ENCODE measurements at places on chromosomes 12 and 14.

GRCh38 chr14:64942531-64943111 is at the start of gene GPX2:
Gene GPX2, minus strand, starts transcription at chr14:64942745. Its CDS starts 19 bp downstream, at chr14:64942726.
- no peak for DNase-seq

DNA sequence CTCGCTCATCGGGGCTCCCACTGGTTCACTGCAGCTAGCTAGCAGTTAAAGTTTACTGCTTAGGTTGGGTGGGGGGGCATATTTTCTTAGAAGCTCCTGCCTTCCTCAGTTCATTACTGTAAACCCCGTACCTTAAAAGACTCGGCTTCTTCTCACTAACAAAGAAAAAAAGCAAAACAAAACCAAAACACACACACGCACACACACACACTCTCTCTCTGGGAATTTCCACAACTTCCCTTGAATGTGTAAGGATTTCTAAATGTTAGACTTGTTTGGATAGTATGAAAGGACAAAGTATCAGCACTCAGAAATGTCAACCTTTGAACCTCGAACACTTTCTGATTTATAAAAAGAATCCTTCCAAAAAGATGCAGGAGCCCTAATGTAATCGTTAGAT is 927 bp downstream of the PTHLH start:
- DNase-seq, result no peak

DNA sequence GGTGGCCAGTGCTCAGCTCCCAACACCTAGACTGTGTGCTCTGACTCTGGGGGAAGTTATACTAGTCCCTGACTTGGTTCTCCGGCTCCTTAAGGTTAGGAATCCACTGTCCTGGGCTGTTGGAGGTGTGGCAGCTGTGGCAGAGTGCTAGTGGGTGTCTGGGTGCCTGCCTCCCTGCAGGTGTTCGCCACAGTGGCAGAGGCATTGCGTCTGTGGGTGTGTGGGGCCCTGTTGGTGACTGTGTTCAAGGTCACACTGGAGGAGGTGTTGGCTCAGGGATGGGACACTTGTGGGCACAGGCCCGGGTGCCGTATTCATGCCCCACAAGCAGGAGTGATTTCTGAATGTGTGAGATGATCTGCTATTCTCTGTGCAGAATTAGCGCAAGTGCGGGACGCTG is 467.4 kb downstream of the TMEM121 start:
- no peak for DNase-seq

DNA sequence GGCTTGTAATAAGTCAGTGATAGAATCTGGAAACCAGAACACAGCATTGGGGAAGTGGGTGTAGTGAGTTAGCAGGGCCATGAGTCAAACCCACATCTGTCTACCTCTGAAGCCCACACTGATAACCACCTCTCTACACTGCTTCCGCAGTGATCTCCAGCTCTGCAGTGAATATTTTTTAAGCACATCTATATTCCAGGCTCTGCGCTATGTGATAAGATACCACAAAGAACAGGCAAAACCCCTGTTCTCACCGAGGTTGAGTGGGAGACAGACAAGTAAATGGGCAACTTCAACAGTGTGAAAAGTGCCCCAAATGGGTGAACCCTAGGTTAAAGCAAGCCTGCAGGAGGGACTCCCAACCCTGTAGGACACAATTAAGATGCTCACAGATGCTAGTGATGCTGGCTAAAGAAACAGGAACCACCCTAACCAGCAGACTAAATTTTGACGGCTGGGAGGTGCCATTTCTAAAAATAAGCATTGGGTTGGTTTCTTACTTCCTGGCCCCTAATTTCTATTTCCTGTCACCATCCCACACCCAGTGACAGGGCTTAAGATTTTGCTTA is 375.0 kb downstream of the DPF3 start:
- no peak for DNase-seq

- no peak for DNase-seq
Measured at GRCh38 chr14:94562022-94562421, 780 bp downstream of the SERPINA4 start.

DNA sequence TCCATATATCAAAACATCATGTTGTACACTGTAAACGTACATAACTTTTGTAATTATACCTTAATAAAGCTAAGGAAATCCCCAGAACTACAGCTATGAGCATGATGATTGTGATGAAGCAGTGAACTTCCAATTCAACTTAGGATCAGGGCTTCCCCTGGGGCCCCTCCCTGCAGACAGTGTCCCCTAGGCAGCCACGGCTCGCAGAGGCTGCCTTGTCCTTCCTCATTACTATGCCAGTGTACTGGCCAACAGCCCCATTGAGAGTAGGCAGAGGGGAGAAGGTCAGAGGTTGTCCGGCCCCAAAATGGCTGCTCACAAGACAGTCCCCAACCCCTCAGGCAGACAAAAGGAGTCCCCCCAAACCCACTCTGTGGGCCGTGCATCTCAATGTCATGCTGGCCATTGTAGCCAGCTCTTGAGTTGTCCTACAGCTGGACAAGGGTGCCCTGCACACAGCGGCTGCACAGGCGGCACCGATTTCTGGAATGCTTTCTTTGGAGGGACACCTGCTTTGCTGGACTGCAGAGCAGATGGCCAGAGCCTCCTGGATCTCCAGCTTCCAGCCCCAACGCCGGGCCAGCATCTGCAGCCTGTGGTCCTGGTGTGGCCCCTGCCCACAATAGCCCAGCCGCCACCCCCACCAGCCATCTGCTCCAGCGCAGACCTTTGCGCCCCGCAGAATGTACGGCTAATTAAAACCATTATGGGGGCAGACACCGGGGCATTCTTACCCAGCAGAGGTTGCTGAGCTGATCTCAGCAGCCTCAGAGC is 46.1 kb downstream of the NIN start:
- no peak for DNase-seq

DNA sequence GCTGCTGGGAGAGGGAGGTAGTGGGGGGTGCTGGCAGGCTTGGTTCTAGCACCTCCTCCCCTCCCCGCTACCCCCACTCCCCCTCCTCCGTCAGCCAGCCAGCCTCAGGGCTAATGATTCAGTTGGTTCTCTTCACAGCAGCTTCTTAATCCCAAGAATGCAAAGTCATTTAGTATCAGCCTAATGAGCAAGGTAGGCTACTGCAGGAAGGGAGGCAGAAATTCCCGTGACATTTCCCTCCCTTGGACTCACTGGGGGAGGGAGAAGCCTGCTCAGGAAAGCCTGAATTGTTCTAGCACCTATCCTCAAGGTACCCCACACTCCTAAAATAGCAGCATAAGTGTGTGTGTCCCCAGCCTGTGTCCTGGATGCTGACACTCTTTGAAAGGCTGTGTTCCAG is 29.8 kb downstream of the ITPK1 start:
- DNase-seq, result no peak

GRCh38 chr12:30533558-30534265 is 162.0 kb downstream of the IPO8 start:
- DNase-seq, result no peak

DNA sequence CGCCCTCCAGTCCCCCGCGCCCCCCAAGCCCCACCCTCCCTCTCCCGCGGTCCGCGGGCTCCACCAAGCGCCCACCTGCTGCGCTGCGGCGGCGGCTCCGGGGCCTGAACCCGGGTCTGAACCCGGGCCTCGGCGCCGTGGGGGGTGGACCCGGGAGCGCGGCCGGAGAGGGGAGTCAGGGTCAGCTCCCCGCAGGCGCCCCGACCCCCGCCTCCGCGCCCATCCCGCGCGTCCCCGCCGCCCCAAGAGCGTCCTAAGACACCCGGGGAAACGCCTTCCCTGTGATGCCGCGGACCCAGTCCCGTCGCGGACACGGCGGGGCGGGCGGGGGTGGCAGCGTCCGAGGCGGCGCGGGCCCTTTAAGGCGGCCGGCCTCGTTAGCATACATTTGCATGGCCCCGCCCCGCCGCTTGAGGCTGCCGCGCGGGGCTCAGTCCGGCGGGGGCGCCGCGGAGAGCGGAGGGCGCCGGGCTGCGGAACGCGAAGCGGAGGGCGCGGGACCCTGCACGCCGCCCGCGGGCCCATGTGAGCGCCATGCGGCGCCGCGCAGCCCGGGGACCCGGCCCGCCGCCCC is at the start of gene MMP17:
Gene MMP17, plus strand, starts transcription at position 433 of the 574 bp plus-strand sequence. Its CDS starts 102 bp downstream, at position 535.
- DNase-seq, result no peak

DNA sequence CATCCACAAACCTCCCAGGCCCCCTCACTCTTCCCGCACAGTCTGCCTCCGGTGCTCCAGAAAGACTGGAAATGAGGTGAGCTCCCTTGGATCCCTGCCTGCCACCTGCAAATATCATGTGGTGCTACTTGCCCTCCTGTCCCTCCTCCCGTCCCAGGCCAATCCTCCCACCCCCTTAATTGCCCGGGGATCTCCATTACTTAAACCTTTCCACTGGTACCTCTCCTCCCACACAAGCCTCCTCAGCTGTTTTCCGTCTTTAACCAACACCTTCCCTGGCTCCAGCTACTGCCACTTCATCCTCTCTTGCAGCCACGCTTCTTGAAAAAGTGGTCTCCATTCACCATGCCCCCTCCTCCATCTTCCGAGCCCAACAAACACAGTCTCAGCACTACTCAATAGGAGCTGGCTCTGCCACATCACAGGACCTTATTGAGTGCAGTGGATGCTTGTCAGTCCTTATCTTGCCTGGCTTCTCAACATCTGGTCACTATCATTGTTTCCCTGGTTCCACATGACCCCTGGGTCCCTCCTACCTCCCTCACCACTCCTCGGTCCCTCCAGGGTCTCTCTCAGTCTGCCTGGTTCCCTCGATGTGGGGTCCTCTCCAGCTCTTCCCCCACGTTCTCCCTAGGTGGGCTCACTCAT is 11.5 kb downstream of the FAIM2 start:
- no peak for DNase-seq

DNA sequence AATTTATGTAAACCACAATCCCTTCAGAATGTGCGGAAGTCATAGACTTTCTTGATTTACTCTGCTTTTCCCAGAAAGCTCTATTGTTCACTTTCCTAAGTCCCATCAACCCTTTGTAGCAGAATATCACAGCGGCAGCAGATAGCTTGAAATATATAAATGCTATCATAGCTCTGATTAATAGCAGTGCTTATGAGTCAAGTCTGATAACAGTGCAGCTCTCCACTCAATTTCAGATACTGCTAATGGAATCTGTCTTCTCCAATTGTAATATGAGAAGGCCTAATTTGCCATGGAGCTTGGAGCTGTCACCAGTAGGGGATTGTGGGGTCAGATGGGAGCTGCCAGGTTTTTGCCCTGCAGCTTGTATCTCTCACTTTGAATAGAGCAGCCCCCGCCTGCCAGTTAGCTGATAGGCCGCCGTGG is 10.9 kb downstream of the TMEM260 start:
- DNase-seq, result no peak

DNA sequence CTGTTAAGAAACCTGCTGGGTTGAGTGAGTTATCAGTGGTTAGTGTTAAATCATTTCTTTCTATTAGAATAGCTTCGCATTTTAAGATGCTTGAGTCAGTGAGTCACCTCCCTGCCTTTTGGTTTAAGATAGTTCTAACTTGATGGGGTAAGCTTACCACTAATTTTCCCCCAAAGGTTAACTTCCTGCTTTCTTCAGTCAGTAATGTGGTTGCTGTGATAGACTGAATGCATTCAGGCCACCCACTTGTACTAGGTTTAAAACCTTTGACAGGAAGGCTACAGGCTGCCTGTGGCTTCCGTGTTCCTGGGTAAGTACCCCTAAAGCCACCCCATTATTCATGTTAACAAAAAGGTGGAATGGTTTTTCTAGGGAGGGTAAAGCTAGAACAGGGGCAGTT is 25.3 kb downstream of the CLEC2A start:
- DNase-seq, result no peak

GRCh38 chr12:77493302-77494168 is 337.2 kb upstream of the NAV3 start:
- no peak for DNase-seq

DNA sequence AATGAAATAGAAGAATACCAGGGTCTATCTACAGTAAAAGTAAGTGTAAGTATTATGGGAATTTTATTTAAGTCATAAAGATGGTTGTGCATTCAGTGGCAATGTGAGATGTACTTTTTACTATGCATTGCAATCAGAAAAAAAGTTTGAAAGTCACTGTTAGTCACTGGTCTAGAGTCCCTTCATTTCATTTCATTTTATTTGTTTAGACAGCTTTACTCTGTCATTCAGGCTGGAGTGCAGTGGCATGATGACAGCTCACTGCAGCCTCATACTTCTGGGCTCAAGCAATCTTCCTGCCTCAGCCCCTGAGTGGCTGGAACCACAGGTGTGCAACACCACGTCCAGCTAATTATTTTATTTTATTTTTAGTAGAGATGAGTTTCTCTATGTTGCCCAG is 42.6 kb downstream of the TGFB3 start:
- DNase-seq, result no peak

GRCh38 chr12:125185311-125185739 is 120.1 kb downstream of the AACS start:
- no peak for DNase-seq

DNA sequence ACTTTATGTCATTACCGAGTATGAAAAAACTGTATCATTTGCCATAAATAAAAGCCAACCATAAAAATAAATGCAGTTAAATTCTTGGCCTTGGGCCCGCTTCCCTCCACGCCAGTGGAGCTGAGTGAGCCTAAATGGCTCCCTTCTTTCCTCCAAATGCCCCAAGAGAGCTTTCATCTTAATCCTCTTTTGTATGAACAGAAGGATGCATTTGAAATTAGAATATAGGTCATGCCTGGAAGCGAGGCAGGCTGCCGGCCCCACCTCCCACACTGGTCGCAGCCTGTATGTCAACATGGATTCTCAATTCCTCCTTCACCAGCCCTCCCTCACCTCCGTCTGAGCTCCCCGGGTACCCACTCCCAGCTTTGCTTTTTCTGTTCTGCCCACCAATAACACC is 245.7 kb downstream of the SLC15A4 start:
- DNase-seq, result no peak

DNA sequence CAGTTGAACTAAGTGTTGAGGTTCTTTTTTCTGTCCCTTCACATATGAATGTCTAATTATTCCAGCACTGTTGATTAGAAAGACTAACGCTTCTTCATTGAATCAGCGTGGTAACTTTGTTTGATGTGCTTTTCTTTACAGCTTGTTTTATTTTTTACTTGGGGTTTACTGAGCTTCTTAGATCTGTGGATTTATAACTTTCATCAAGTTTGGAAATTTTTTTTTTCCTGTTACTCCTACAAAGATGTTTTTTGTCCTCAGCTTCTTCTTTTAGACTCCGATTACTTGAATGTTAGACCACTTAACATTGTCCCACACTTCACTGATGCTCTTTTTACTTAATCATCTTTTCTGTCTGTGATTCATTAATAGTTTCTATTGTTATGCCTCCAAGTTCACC is 31.5 kb downstream of the NTN4 start:
- DNase-seq, result no peak

DNA sequence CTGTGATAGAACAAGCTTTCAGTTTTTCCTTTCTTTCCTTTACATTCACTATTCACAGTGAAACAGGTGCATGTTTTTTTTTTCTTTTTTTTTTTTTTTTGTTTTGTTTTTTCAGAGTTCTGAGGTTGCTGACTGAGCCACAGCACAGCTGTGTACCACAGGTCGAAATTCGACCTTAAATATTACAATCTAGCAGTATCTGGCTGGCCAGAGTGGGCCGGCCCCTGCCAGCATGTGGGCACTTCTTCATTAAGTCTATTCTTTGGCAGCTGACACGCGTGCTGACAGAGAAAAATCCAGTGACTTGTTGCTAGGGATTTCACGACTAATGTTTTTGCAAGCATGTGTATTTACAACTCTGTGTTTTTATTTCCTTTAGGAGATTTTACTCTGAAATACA is 33.9 kb downstream of the FBXO33 start:
- DNase-seq, result no peak

- DNase-seq, result no peak
Measured at GRCh38 chr12:14417715-14418114, 52.2 kb downstream of the ATF7IP start.
